ENCODE measurements at places on chromosomes 7 and 10. TPM values are rescaled to one million over a fixed set of nuclear protein-coding genes. Genes with fewer than 3 reads are reported as not detected.

Gene PTN
- total RNA-seq = not detected

Gene GIMAP8
- 16.1 TPM for total RNA-seq

Gene TMEM196
- total RNA-seq = not detected

Gene ASL
- 15.5 TPM for total RNA-seq

Gene SORCS1
- total RNA-seq = 0.68 TPM

Gene ADAMTS14
- total RNA-seq = not detected

Gene CDHR3
- 6.2 TPM for total RNA-seq

Gene CTAGE15
- not detected for total RNA-seq

Gene EIF5AL1
- total RNA-seq = not detected

Gene HOXA6
- 2.7 TPM for total RNA-seq

Gene FGFBP3
- 2.8 TPM for total RNA-seq

Gene PON1
- not detected for total RNA-seq

Gene ASB10
- not detected for total RNA-seq

Gene SORBS1
- 690 TPM for total RNA-seq

Gene IRF5
- total RNA-seq = 32.6 TPM

Gene PAOX
- 9.7 TPM for total RNA-seq

Gene MAP3K8
- 54.1 TPM for total RNA-seq

Gene ATOH7
- total RNA-seq = not detected

Gene ZNF425
- 0.82 TPM for total RNA-seq

Gene TMEM184A
- total RNA-seq = 0.17 TPM

Gene CFTR
- total RNA-seq = not detected

Gene OPTN
- total RNA-seq = 195 TPM

Gene STOX1
- 5.7 TPM for total RNA-seq

Gene PDE1C
- 3.1 TPM for total RNA-seq

Gene SYT15
- 4.2 TPM for total RNA-seq

Gene EPHB6
- 19.6 TPM for total RNA-seq

Gene ADAM22
- 5.8 TPM for total RNA-seq

Gene CLRN3
- not detected for total RNA-seq

Gene TRIM50
- total RNA-seq = 1.8 TPM

Gene EXOC6
- total RNA-seq = 760 TPM

Gene OR2A12
- total RNA-seq = not detected

Gene IMMP2L
- total RNA-seq = 22.7 TPM

Gene SAMD9L
- 10.6 TPM for total RNA-seq

Gene H2BK1
- total RNA-seq = not detected

Gene FAM25G
- not detected for total RNA-seq

Gene HACD1
- total RNA-seq = 47.5 TPM

Gene PGAM2
- not detected for total RNA-seq

Gene VPS37D
- total RNA-seq = not detected

Gene UROS
- 48.8 TPM for total RNA-seq

Gene CDC14C
- total RNA-seq = not detected

Gene CPEB3
- 4.8 TPM for total RNA-seq

Gene AQP1
- 310 TPM for total RNA-seq

Gene GIMAP4
- 69.1 TPM for total RNA-seq

Gene TMEM213
- total RNA-seq = not detected

Gene MGMT
- total RNA-seq = 49.8 TPM

Gene METTL27
- 7.9 TPM for total RNA-seq

Gene MRLN
- not detected for total RNA-seq

Gene DEPP1
- total RNA-seq = 375 TPM

Gene SDK1
- total RNA-seq = 35.0 TPM

Gene DPYSL4
- total RNA-seq = not detected

Gene FAM25C
- total RNA-seq = not detected
